ENCODE measurements at places on chromosomes 2 and 18.

DNA sequence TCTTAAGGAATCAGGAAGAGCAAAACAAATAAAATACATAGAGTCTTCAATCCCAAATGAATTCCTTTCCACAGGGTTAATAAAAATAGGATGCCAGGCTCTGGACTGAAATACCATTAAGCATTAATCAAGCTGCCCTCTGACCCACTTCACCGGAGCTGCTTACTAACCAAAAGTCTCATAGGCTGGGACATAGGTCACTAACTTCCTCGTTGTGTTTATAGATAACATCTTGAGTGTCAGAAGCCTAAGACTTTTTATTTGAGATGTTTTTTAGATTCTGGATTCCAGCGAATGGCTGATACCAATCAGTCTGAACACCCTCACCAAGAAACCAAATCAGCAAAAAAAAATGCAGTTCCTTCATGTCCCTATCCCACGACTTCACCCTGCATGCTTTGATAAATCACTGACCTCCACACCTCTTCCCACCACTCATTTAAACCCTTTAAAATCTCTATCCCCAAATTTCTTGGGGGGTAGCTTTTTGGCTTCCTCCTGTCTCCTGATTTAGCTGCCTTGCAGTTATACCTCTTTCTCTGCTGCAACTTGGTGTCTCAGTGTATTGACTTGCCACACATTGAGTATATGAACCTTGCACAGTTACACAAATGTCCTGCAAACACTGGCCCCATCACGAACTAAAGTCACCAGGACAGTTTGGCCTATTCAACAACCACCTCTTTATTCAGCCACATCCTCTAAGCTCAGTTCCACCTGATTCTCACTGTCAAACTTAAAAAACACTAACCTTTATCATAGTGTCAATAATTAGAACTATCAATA is 399.3 kb downstream of the METTL4 start:
- no peak for DNase-seq

DNA sequence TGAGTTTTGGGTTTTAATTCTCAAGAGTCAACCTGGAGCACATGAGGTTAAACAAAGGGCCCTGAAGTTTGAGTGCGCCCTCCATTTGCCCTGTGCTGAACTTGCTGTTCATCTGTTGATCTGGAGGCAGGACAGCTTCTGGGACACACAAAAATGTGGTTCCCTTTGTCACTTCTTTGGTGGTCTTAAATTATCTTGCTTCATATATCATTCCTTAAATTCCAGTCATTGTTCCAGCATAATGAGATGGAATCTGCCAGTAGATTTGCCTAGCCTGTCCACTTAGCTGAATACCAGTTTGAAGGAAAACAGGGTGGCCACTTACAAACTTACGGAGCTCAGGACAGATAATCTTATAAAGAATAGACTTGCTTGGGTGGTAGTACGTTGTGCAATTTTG is 916 bp downstream of the CETN1 start:
- no peak for DNase-seq

- no peak for DNase-seq
Observed at GRCh38 chr2:170969030-170969429, 40.0 kb downstream of the GORASP2 start.

DNA sequence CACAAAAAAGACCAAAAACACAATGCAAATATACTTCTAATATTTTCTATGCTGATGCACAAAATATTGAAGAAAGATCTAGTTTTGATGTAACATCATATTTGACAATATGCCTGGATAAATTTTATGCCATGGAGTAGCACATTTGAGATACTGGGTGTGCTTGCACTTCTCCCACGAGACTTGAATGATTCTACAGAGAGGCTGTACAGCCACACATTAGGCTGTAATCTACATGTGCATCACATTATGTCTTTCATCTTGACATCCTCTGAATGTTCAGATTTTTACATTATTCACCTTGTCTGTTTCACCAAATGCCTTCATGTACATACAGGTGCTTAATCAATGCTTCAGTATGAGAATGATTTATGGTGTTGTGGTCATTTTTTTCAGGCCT is 756.4 kb upstream of the CDH7 start:
- DNase-seq = no peak

- no peak for DNase-seq
Observed at GRCh38 chr2:95296880-95297487, at the start of gene KCNIP3. KCNIP3 (plus strand) TSS chr2:95297347; CDS start chr2:95297439, 92 bp downstream.

- DNase-seq = no peak
Observed at GRCh38 chr2:235744161-235744560, 250.3 kb downstream of the AGAP1 start.

- no peak for DNase-seq
Observed at GRCh38 chr18:5574843-5575242, 31.0 kb upstream of the EPB41L3 start.

DNA sequence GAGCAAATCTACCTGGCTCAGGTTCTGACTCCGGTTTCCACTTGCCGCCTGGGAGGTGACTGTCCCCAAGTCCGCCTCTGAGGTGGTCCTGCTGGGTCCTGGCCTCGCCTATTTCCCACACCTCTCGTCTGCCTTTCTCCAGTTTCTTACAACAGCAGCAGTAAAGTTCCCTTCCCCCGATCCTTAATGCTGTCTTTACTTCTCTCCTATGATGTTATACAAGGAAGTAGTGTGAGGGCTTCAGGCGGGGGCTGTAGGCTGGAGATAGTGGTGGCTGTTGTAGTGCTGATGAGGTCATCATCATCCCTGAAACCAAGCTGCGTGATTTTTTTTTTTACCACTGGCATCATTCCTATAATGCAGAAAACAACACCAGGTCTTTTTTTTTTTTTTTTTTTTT is 18.9 kb downstream of the TGIF1 start:
- no peak for DNase-seq

DNA sequence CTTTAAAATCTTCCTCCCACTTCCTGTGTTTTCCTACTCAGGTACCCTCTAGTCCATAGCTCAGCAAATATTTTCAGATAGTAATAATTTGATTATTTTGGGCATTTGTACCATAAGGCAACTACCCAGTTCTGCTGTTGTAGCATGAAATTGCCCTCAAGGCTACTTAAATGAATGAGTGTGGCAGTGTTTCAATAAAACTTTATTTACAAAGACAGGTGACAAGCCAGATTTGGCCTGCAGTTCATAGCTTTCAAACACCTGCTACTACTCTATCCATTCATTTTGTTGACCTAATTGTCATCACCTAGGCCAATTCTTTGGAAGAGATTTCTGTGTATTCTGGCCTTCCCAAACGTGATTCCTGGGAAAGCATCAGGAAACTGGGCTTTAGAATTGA is 28.9 kb downstream of the NYAP2 start:
- no peak for DNase-seq

- no peak for DNase-seq
Observed at GRCh38 chr2:143936538-143936847, 583.4 kb downstream of the ZEB2 start.

DNA sequence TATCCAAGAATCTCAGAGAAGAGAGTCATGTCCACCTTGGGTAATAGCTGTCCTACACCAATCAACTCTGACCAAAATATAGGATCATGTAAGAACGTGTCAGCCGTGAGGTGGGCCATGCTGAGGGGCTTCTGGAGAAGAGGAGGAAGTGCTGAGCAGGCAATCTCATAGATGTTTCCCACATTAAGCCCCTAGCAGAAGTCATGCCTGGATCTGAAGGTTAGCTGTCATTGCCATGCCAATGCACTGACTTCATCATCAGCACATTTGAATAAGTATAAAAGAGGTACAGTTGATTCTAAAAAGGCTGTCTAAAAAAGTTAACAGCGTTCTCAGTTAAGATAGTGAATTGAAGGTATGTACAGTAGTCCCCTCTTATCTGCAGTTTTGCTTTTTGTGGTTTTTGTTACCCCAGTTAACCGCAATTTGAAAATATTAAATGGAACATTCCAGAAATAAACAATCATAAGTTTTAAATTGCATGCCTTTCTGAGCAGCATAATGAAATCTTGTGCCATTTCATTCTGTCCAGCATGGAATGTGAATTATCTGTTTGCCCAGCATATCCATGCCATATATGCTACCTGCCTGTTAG is 67.2 kb upstream of the TMEM17 start:
- no peak for DNase-seq

DNA sequence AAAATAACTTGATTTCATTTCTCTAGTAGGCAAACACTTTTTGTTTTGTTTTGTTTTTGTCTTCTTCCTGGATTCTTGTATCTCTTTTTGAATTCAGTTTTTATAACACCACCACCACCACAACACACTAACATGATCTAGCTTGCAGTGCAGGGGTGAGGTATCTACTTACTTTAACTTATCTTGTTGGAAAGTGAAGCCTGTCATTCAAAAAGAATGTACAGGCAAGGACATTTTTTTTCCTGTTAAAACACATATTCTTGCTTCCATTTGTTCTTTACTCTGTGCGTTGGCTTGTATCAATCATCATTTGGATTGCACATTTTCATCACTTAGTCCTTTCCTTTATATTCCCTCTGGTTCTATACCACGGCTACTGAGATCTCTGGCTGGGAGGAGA is 824.2 kb downstream of the PLCL1 start:
- DNase-seq = no peak

Data from renal pelvis (tissue), 12 donors.